Common myeloid progenitor, CD34-positive (primary cell): ENCODE measurements at places on chromosomes 3 and 15.

DNA sequence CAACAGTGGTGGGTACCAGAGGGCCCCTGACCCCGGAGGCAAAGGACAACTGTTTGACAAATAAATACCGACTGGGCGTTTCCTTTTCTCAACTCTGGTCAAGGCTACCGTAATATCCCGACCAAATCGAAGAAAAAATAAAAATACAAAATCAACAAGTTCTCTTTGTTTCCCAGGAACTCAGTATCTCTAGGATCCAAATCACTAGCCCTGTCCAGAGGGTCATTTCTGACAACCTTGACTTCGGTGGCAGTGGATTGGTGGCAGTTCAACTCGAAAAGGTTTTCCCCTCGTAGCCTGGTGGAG lies 456 bp upstream of the DGKG start:
- DNase-seq = no peak

GRCh38 chr3:160225176-160226025 lies at the start of gene C3orf80:
TSS of gene C3orf80 (plus strand) at chr3:160225422. CDS start at chr3:160225636, 214 bp downstream.
- DNase-seq = peak; percentile 75

- peak; percentile 75 for DNase-seq
Observed at GRCh38 chr15:43218908-43219706, 1.7 kb downstream of the EPB42 start.

- DNase-seq = no peak
Observed at GRCh38 chr3:21426920-21427319, 324.1 kb downstream of the ZNF385D start.

GRCh38 chr3:4474683-4475490 lies 7.8 kb upstream of the SUMF1 start:
- peak; percentile 96 for DNase-seq

- no peak for DNase-seq
Observed at GRCh38 chr15:67897646-67898339, 57.9 kb upstream of the RNU6-1 start.

DNA sequence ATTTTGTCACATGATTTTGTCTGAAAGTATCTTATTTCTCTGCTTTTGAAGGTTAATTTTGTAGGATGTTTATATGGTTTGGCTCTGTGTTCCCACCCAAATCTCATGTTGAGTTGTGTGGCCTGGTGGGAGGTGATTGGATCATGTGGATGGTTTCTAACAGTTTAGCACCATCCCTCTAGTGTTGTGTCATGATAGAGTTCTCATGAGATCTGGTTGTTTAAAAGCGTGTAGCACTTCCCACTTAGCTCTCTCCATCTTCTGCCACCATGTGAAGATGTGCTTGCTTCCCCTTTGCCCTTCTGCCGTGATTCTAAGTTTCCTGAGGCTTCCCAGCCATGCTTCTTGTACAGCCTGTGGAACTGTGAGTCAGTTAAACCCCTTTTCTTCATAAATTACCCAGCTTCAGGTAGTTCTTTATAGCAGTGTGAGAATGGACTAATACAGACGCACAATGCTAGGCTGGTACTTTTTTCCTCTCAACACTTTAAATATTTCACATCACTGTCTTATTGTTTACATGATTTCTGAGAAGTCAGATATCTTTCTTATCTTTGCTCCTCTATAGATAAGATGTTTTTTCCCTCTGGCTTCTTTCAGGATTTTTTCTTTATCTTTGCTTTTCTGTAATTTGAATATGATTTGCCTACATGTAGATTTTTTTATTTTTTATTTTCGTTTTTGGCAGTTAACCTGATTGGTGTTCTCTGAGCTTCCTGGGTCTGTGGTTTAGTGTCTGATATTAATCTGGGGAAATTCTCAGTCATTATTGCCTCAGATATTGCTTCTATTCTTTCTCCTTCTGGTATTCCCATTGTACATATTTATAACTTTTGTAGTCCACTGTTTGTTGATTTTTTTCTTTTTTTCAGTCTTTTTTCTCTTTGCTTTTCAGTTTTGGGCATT lies 22.2 kb downstream of the BTD start:
- no peak for DNase-seq

GRCh38 chr15:70147778-70148177 lies 50.1 kb upstream of the TLE3 start:
- no peak for DNase-seq

DNA sequence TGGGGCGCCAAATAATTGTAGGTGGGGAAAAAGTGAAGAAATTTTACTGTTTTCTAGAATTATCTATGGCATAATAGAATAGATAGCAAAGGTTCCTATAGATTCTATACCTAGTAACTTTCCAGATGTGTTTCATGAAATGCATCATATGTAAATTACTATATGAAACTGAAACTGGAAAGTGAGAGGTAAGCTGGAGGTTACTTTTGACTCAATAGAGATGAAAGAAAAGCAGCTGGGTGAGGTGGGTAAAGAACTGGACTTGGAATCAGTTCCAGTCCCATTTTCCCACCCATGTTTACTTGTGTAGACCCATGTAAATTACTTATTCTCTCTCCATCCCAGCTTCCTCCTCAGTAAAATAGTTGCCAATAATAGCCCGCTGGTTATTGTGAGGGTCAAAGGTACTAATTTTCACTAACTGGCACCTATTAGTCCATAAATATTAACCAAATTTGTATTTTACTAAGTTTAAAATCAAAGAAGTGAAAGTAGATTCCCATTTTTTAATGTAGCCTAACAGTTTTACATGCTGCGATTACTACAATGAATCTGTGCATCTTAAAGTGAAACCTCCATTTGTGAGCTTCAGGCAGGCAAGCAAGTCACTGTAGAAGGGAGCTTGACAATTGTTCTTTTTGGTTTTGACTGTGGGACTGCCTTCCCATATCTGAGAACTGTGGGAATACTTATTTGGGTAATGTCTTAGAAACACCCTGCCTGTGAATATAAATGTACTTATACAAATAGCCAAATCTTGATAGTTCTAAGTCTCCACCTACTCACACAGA lies 312.1 kb downstream of the SLC9A9 start:
- DNase-seq = no peak
